Activated CD8-positive, alpha-beta memory T cell treated with anti-CD3 and anti-CD28 coated beads for 24 hours (primary cell): ENCODE measurements at places on chromosomes 4 and X.

DNA sequence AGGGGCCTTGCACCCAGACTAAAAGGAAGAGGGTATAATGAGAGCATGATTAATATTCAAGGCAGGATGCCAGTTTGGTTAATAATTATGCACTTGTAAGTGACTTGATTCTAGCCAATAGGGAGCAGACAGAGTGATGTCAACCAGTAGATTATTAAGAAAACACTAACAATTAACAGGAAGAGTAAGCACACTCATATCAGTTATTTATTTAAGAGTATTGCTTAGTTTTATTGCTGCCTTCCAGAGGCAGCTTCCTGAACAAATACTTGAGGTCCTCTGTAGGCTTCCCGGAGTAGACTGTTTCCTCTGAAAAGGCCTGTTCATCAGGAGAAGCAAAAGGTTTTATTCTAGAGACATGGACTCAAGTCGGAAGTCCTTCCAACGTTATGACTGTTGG is 129.1 kb upstream of the AFF2 start:
- DNase-seq: no peak

DNA sequence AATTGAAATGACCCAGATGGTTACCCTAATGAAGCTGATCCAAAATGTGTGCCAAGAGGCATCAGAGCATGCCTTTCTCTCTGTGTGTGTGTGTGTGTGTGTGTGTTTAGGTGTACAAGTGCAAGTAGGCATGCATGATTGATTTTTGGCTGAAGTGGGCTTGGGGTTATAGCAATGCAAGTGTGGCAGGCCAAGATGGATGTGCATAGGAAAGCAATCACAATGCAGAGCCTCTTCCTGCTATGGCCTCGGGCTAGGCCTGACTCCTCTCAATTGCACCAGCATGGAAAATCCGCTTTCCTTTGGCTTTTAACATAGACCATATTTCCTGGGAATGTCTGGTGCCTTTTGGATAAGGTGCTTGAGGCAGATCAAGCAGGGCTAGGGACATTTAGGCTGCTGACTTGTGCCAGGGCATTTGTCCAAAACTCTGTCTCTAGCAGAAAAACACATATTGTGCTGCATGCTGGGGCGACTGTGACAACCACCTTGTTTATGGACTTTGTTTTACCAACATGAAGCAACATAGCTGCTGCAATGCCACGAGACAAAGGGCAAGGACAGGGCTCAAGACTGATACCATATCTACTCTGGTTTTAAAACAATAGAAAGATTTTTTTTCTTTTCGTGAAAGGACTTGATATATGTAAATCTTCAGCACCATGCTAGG is 395.7 kb downstream of the RAPGEF2 start:
- no peak for DNase-seq

GRCh38 chrX:2450681-2451080 is 50.1 kb downstream of the DHRSX start:
- DNase-seq: no peak

- no peak for DNase-seq
Measured at GRCh38 chrX:150459196-150459595, 96.1 kb downstream of the MAMLD1 start.

- DNase-seq: no peak
Measured at GRCh38 chr4:16443504-16444088, 217.3 kb upstream of the TAPT1 start.

GRCh38 chr4:176149680-176150355 is 45.6 kb downstream of the SPATA4 start:
- no peak for DNase-seq

DNA sequence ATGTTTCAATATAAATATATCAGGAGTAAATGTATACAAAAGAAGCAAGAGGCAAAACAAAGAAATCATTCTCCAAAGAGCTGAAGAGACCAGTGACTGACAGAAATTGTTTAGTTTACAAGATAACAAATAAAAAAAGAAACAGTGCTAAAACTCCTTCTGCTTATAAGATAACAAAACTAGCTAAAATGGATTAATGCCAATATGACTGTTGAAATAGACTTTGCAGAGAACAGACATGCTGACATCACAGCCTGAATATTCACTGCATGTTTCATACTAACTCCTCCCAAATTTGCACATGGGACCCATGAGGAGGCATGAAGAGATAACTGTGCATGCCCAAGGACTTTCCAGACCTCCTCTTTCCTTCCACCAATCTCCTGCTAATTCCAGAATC is 6.2 kb upstream of the GABRA4 start:
- DNase-seq: no peak

- DNase-seq: no peak
Measured at GRCh38 chr4:118769161-118769560, 66.8 kb downstream of the SEC24D start.

GRCh38 chr4:337143-337931 is at the start of gene ZNF141:
ZNF141 (plus strand) TSS chr4:337814; CDS start chr4:337984, 170 bp downstream.
- DNase-seq: peak; percentile 93

DNA sequence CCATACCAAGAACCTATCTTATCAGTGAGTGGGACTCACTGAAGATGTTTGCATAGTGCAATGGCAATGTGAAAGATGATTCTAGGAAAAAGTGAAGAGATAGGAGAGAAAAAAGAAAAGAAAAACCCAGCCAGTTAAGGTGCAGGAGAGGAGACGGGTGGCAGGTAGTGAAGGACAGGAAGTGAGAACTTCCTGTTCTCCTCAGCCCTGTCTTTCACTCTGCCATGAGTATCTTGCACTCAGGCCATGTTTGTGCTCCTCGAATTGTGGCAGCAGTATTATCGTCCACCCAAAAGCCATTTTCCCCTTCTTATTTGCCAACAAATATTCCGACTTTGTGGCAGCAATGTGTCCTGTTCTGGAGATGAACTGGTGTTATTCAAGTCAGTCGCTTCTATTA is 8.6 kb upstream of the ENPEP start:
- no peak for DNase-seq

GRCh38 chr4:72558655-72559054 is 10.4 kb downstream of the ADAMTS3 start:
- no peak for DNase-seq

GRCh38 chr4:77601614-77602187 is 3.9 kb upstream of the CXCL13 start:
- DNase-seq: no peak

DNA sequence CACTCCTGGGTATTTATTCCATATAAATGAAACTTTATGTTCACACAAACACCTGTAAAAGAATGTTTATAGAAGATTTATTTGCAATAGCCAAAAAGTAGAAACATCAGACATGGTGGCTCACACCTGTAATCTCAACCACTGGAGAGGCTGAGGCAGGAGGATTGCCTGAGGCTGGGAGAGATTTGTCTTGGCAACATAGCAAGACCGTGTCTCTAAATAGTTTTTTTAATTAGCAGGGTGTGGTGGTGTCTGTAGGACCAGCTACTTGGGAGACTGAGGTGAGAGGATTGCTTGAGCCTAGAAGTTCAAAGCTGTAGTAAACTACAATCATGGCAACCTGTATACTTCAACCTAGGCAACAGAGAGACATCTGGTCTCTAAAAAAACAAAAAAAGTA is 27.7 kb upstream of the NFKB1 start:
- DNase-seq: no peak

- no peak for DNase-seq
Measured at GRCh38 chr4:119299260-119299671, 22.7 kb downstream of the FABP2 start.

- DNase-seq: no peak
Measured at GRCh38 chr4:36213977-36214376, 30.3 kb downstream of the ARAP2 start.

DNA sequence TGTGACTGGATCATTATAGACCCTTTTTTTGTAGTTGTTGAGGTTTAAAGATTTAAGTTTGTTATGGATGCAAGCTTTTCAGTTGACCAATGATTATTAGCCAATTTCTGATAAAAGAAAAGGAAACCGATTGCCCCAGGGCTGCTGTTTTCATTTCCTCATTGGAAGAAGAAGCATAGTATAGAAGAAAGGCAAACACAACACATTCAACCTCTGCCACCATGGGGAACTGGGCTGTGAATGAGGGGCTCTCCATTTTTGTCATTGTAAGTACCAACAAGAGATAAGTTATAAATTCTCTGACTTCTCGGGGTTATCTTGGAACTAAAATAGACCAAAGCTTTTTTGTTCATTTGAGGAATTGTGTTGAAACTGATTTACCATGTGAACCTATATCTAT is at the start of gene CYBB:
Gene CYBB, plus strand, starts transcription at position 203 of the 400 bp plus-strand sequence. Its CDS starts 19 bp downstream, at position 222.
- DNase-seq: no peak

DNA sequence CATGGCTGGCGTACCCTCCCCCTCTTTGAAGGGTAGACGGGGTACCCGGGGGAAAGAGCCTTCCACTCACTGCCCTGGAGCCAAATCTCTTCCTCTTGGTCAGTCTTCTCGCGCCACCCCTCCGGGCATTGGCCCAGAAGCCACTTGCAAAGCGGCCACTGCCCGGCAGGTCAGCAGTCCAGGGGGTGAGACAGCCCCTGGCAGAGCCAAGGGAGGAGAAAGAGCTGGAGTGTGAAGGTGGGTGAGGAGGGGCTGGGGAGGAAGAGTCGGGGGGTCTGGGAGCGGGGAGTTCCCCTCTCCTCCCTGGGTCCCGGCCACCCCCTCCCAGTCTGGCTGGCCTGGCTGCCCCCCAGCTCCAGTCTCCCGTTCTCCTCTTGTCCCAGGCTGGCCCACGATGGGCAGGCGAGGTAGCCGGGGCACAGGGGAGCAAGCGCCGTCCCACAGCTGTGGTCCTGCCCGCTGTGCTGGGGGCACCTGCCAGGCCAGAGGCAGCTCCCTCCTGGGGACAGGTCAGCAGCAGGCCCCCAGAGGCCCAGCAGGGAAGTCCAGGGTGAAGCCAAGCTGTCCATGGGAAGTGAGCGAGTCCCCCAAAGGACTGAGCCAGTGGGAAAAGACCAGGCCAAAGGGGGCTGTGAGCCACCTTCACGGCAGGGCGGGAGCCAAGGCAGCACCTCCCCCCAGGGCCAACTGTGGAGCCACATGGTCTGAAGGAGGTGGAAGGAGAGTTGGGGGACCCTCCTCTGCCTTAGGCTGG is 21.6 kb upstream of the DUSP9 start:
- DNase-seq: no peak

DNA sequence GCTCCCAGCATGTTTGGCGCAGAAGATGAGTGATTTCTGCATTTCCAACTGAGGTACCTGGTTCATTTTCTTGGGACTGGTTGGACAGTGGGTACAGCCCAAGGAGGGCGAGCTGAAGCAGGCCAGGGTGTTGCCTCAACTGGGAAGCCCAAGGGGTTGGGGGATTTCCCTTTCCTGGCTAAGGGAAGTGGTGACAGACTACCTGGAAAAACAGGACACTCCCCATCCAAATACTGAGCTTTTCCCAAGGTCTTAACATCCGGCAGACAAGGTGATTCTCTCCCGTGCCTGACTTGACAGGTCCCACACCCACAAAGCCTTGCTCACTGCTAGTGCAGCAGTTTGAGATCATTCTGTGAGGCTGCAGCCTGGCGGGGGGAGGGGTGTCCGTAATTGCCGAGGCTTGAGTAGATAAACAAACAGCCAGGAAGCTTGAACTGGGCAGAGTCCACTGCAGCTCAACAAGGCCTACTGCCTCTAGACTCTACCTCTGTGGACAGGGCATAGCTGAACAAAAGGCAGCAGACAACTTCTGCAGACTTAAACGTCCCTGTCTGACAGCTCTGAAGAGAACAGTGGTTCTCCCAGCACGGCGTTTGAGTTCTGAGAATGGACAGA is 307.7 kb upstream of the ARSJ start:
- no peak for DNase-seq

- no peak for DNase-seq
Measured at GRCh38 chr4:3118312-3118711, 43.8 kb downstream of the HTT start.

- DNase-seq: no peak
Measured at GRCh38 chrX:107228486-107228819, 22.0 kb downstream of the DNAAF6 start.

DNA sequence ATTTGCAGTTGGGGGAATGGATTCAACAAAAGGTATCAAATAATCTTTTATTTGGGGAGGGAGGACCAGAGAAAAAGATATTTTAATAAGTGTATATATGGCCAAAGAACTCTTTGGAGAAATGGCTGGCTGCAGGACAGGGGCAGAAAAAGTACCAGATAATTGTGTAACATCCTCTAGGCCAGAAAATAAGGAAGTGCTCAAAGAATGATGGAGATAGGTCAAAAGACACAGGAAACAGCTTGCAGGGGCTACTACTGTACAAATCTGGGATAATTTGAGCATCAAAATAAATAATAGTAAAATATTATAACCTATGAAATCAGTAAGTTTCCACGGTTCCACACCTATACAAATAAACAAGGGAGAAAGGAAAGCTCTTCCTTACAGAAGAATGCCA is 34.8 kb downstream of the KLHL5 start:
- no peak for DNase-seq

DNA sequence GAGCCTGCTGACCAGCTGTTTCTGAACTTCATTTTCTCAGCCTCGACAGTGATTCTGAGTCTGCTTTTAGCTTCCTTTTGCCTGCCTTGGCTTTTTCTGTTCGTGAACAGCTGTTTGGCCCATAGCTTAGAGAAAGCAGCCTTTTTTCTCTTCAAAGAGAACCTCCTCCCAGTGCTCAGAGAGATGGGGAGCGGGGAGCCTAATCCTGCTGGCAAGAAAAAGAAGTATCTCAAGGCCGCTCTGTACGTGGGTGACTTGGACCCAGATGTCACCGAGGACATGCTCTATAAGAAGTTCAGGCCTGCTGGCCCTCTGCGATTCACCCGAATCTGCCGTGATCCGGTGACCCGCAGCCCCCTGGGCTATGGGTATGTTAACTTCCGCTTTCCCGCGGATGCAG is 756 bp downstream of the PABPC5 start:
- DNase-seq: no peak

DNA sequence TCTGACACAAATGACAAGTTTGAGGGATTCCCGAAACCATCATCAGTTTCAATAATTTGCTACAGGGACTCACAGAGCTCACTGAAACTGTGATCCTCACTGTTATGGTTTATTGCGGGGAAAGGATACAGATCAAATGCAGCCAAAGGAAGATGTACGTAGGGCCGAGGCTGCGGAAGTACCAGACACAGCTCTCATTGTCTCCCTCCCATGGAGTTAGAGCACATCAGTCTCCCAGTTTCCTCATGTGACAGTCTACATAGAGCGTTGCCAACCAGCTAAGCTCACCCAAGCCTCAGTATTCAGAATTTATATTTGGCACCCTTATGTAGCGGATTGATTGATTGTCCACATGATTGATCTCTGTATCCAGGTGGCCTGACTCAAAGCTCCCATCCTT is 137.8 kb upstream of the TENM3 start:
- no peak for DNase-seq

DNA sequence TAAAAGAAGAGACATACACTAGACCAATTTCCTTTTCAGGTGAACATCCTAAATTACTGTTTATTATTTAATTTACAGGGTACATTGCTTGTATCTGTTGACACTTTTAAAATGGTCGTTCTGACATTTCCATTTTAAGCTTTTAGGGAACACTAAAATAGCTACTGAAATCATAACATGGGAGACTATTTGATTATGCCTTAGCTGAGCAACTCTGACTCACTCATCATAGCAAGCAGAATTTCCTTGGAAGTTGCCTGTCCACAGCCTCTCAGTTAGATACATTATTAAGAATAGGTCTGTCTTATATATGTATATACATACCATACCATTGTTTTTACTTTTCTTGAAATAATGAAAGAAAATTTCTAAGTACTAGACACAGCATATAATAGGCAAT is 22.0 kb downstream of the GUCY1B1 start:
- DNase-seq: no peak
